ENCODE measurements at places on chromosomes 4 and X. TPM values are rescaled to one million over a fixed set of nuclear protein-coding genes. Genes with fewer than 3 reads are reported as not detected.

BEX2 gene
- 8.3 TPM for total RNA-seq

MAGEA9B gene
- total RNA-seq = 12.8 TPM

IQCM gene
- not detected for total RNA-seq

FANCB gene
- 14.4 TPM for total RNA-seq

GALNTL6 gene
- 0.25 TPM for total RNA-seq

CXCL11 gene
- 4.5 TPM for total RNA-seq

HPSE gene
- total RNA-seq = 0.22 TPM

PPP1R2C gene
- total RNA-seq = not detected

PABPC1L2B gene
- not detected for total RNA-seq

GAB1 gene
- 10.3 TPM for total RNA-seq

LIN54 gene
- total RNA-seq = 17.7 TPM

GNRHR gene
- total RNA-seq = not detected

CNGA2 gene
- not detected for total RNA-seq

KCND1 gene
- total RNA-seq = 0.75 TPM

SMAD1 gene
- not detected for total RNA-seq

SMIM10L2A gene
- total RNA-seq = 0.18 TPM

MID1 gene
- total RNA-seq = 0.51 TPM

BTK gene
- total RNA-seq = 59.3 TPM

GLUD2 gene
- 9.6 TPM for total RNA-seq

FGFBP2 gene
- total RNA-seq = not detected

CXorf65 gene
- 1.8 TPM for total RNA-seq

STATH gene
- total RNA-seq = not detected

RNF175 gene
- total RNA-seq = not detected

RBM46 gene
- total RNA-seq = not detected

VCX2 gene
- not detected for total RNA-seq

CRMP1 gene
- 0.04 TPM for total RNA-seq

GPRIN3 gene
- 0.02 TPM for total RNA-seq

GAGE13 gene
- total RNA-seq = 79.1 TPM

IL9R gene
- total RNA-seq = 2.2 TPM

H2BW2 gene
- total RNA-seq = not detected

Measured in K562 (cell line).